Lung (tissue), 17 donors: ENCODE measurements at places on chromosomes 3 and 15. TPM values are rescaled to one million over a fixed set of nuclear protein-coding genes. Genes with fewer than 3 reads are reported as not detected.

SPTSSB gene
- 0.23 TPM for total RNA-seq

ITIH4 gene
- total RNA-seq: 33.8 TPM

IL16 gene
- total RNA-seq: 45.4 TPM

MLF1 gene
- total RNA-seq: 29.1 TPM

NLGN1 gene
- total RNA-seq: 3.4 TPM

MYL3 gene
- 4.1 TPM for total RNA-seq

PCLAF gene
- 4.7 TPM for total RNA-seq

GRCh38 chr3:128053614-128054013 is 1.4 kb downstream of the SEC61A1 start:
- no peak for DNase-seq
- peak overlapping the region; percentile 41 for H3K4me3 ChIP-seq
- H3K27me3 ChIP-seq: no peaks in the 10 kb centered on the region

DNA sequence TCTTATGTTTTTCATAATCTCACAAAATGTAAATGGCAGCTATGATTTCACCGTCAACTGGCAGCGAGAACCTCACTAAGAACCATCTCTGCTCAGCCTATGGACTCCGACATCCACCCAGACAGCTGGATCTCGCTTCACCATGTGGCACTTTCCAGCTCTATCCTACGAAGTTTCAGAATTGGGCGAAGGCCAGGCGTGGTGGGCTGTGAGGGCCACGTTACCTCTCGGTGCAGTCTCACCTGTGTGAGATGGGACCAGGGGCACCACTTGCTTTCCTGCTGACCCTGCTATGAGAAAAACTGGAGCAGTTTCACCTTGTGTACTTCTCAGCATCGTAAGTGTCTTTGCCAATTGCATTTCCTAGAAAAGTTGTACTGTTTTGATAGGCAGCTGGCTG is 32.3 kb downstream of the CHDH start:
- no peaks in the 10 kb centered on the region for H3K4me1 ChIP-seq
- no peak for DNase-seq
- no peak overlapping the region for H3K27ac ChIP-seq
- H3K4me3 ChIP-seq: no peak overlapping the region
- peaks cover 40% of the 10 kb centered on the region for H3K36me3 ChIP-seq
- H3K27me3 ChIP-seq: no peaks in the 10 kb centered on the region

DNA sequence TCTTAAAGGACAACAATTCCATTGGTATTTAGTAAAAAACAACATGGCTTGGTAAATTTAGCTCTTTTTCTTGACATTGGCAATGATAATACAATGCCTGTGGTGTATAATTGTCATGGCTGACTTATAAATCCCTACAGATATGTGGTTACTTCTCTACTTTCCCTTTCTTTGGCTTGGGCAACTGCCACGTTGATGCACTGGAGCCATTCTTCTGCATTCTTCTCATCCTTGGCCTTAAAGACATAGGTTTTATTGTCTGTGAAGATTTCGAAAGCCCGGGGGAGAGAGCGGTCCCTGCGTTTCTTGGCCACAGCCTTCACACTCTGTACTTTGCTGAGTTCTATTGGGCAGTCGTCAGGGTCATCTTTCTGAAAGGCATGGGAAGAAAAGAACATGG is 101.1 kb upstream of the CCNL1 start:
- H3K27ac ChIP-seq: no peak overlapping the region

GRCh38 chr3:61875046-61875844 is 313.9 kb downstream of the PTPRG start:
- no peaks in the 10 kb centered on the region for H3K36me3 ChIP-seq
- no peaks in the 10 kb centered on the region for H3K27me3 ChIP-seq
- peak overlapping the region; percentile 1 for H3K27ac ChIP-seq
- peak; percentile 67 for DNase-seq
- peaks cover 3% of the 10 kb centered on the region for H3K4me1 ChIP-seq
- no peak overlapping the region for H3K4me3 ChIP-seq

DNA sequence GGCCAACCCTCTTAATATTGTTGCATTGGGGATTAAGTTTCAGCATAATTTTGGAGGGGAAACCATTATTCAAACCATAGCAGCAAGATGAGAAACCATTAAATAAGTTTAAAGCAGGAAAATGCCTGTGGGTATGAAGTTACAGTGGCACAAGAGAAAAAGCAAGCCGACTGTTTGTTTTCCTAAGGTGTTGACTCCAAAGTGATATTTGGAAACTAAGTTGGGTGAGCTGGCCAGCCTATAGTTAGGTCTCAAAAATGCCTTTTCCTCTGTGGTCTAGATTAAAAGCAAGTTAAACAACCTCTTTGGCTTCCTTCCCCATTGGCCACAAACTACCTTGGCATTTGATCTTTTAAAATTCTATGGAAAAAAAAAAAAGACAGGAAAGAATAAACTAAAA is 419.8 kb upstream of the AZI2 start:
- H3K4me1 ChIP-seq: no peaks in the 10 kb centered on the region
- H3K27me3 ChIP-seq: no peaks in the 10 kb centered on the region
- no peak overlapping the region for H3K4me3 ChIP-seq
- DNase-seq: no peak

GRCh38 chr3:70737666-70738290 is 425.3 kb upstream of the MDFIC2 start:
- H3K4me3 ChIP-seq: no peak overlapping the region
- H3K36me3 ChIP-seq: no peaks in the 10 kb centered on the region
- DNase-seq: no peak
- no peaks in the 10 kb centered on the region for H3K4me1 ChIP-seq

GRCh38 chr3:150538324-150539208 is 7.7 kb downstream of the SERP1 start:
- no peaks in the 10 kb centered on the region for H3K4me1 ChIP-seq
- no peak overlapping the region for H3K4me3 ChIP-seq
- H3K27ac ChIP-seq: peak overlapping the region; percentile 64
- H3K36me3 ChIP-seq: peaks cover 2% of the 10 kb centered on the region
- no peaks in the 10 kb centered on the region for H3K27me3 ChIP-seq
- peak; percentile 60 for DNase-seq

DNA sequence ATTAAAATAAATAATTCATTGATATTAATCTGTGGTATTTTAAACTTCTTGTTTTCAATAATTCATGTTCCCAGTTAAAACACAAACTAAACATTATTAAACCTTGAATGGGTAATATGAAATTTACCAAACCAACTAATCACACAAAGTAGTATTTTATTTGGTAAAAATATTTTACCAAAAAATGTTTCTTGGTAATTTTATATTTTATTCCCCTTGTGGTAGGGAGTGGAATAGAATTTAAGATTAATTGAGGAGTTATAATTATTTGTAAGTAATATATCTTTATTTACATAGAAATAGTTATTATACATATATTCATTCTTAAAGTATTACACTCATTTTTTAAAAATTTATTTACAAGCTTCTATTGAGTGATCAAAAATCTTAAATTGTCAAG is 1350.9 kb downstream of the OTOL1 start:
- H3K27me3 ChIP-seq: no peaks in the 10 kb centered on the region
- no peak overlapping the region for H3K27ac ChIP-seq
- H3K4me3 ChIP-seq: no peak overlapping the region
- no peaks in the 10 kb centered on the region for H3K36me3 ChIP-seq
- DNase-seq: no peak

DNA sequence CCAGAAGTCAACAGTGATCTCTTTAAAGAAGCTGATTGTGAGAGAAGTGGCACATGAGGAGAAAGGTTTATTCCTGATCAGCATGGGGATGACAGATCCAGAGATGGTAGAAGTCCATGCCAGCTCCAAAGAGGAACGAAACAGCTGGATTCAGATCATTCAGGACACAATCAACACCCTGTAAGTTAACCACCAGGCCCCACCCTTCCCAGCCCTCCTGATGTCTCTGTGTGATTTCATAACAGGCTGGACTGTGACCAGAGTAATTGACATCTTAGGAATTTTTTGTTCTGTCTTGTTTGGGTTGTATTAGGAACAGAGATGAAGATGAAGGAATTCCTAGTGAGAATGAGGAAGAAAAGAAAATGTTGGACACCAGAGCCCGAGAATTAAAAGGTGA is 67.7 kb downstream of the KLHL25 start:
- DNase-seq: no peak
- H3K27me3 ChIP-seq: no peaks in the 10 kb centered on the region
- no peak overlapping the region for H3K4me3 ChIP-seq

DNA sequence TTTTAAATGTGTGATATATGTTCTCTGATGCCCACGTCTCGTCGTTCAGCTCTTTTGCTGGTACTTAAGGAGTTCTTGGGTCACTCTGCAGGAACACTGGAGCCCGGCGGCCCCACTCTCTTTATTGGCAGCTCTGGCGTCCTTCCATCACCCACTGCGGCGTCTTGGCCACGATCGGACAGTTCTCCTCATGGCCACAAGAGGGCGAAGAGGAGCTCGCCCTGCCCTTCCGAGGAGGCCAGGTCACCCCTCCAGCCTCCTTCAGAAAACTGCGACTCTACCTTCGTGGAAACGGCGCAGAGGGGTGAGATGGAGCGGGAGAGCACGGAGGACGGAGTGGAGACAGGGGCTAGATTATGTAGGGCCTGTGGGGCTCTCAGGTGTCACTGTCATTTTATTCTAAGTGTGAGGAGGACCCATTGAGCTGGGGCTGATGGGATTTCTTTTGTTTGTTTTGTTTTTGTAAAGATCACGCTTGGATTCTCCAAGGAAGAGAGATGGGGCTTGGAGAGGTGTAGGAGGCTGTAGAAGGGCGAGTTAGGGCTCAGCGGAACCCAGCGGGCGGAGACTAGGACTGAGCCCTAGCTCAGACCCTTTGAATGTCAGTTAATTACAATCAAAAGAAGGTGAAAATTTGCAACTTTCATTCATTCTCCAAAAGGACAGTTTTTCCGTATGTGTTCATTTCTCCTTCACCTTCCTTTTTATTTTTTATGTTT is 28.0 kb upstream of the GABRA5 start:
- H3K27me3 ChIP-seq: peaks cover 3% of the 10 kb centered on the region
- no peak overlapping the region for H3K27ac ChIP-seq
- DNase-seq: no peak
- H3K4me3 ChIP-seq: no peak overlapping the region
- no peaks in the 10 kb centered on the region for H3K4me1 ChIP-seq

DNA sequence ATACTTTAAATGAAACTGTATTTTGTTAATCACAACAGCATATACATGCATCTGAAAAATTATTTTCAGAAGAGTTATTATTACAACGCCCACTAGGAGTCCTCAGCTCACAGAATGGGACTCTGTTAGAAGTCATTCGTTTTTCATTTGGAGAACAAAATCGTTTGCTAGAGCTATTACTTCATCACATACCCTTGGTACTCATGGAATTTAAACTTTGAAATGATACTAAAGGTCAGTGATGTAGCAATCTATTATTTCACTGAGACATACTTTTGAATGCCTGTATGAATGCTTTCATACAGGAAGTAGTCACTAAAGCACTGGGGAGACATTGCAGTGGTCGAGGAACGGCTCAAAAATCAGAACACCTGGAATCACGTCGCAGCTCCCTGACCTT is 198.1 kb downstream of the MBNL1 start:
- DNase-seq: peak; percentile 51
- H3K4me3 ChIP-seq: no peak overlapping the region
- no peak overlapping the region for H3K27ac ChIP-seq
- H3K27me3 ChIP-seq: no peaks in the 10 kb centered on the region
- no peaks in the 10 kb centered on the region for H3K4me1 ChIP-seq

GRCh38 chr15:75542386-75542797 is 36.7 kb downstream of the PTPN9 start:
- no peak for DNase-seq
- H3K27ac ChIP-seq: no peak overlapping the region
- no peaks in the 10 kb centered on the region for H3K27me3 ChIP-seq
- peaks cover 8% of the 10 kb centered on the region for H3K4me1 ChIP-seq

- H3K4me1 ChIP-seq: no peaks in the 10 kb centered on the region
- no peaks in the 10 kb centered on the region for H3K36me3 ChIP-seq
- H3K27ac ChIP-seq: no peak overlapping the region
- H3K27me3 ChIP-seq: no peaks in the 10 kb centered on the region
These were observed 34.2 kb upstream of the INO80 start for GRCh38 chr15:41150279-41150678.

GRCh38 chr3:66098436-66098835 is 59.7 kb upstream of the MAGI1 start:
- H3K4me1 ChIP-seq: no peaks in the 10 kb centered on the region
- H3K36me3 ChIP-seq: no peaks in the 10 kb centered on the region
- DNase-seq: no peak
- H3K27me3 ChIP-seq: no peaks in the 10 kb centered on the region

DNA sequence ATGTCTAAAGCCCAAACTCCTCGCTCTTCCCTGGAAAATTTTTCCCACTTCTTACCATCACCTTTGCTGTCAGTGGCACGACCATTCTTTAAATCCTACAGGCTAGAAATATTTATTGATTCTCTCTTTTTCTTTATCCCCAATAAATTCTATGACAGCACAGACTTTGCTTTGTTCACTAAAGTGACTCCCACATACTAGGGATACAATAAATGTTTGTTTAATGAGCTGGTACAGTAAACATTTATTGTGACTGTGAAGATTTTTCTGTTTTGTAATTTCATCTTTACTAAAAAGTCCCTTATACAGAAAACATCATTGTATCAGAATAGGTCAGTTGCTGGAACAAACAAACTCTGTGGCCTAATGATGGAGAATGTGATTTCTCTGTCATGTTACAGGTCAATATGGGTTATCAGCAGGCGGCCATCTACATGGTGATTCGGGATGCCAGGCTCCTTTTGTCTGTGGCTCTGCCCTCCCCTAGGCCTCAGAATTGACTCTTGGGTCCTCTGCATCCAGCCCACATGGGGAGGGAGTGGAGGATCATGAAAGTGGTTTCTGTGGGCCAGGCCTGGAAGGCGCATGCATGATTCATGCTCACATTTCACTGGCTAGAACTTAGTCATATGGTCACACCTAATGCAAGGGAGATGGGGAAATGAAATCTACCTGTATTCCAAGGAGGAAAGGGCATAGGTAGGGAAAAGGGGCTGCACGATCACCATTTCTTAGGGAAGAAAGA is 22.7 kb upstream of the KNG1 start:
- H3K36me3 ChIP-seq: no peaks in the 10 kb centered on the region
- H3K4me3 ChIP-seq: no peak overlapping the region
- DNase-seq: no peak

DNA sequence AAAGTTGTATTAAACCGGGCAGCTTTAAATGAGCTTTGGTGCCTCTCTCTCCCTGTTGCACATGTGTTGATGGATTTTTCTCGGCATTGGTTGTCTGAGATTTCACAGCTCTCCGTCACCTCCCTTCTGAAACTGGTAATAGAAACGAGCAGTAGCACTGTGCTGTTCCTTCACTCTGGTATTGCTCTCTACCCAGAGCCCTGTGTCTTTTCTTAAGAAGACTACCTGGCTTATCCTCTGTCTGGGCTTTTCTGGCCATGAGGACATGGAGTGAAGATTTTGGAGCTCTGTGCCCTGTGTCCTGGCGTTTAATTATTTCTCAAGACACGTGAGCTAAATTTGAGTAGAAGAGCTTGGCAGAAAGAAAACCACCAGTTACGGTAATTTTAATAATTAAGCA is 209.6 kb upstream of the EIF1B start:
- H3K27me3 ChIP-seq: no peaks in the 10 kb centered on the region
- H3K36me3 ChIP-seq: no peaks in the 10 kb centered on the region
- H3K27ac ChIP-seq: no peak overlapping the region
- no peak overlapping the region for H3K4me3 ChIP-seq
